ENCODE measurements at places on chromosomes 5 and 9. TPM values are rescaled to one million over a fixed set of nuclear protein-coding genes. Genes with fewer than 3 reads are reported as not detected.

DNA sequence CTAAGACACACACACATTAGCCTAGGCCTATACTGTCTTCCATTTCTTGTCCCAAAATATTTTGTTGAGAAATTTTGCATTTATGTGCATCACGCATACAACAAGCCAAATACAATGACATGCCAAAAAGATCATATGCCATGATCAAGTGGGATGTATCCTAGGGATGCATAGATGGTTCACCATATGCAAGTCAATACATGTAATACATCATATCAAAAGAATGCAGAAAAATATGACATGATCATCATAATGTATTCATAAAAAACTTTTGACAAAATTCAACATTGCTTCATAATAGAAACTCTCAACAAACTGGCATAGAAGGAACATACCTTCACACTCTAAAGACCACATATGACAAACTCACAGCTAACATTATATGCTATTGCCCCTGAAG is 5.8 kb upstream of the FAM81B start:
- no peak for DNase-seq

- peak; percentile 21 for DNase-seq
Measured at GRCh38 chr9:93684806-93685543, 108.6 kb downstream of the PHF2 start.

DNA sequence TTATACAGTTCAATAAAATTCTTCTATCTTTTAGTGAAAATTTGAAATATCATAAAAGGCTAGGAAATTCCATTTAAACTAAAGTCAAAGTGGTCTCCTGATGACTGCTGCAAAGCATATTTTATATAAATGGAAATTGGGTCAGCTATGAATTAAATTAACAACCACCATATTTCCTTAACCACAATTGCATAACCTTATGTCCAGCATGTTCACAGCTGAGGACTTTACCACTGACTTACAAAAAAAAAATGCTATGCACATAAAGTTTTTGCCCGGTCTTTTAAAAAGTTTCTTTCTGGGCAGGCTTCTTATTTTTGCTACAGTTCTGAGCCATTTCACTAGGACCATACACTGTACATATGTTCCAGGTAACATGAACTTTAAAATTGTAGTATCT is 208.6 kb upstream of the RGMB start:
- DNase-seq, result no peak

- no peak for DNase-seq
Measured at GRCh38 chr9:77983320-77983662, 48.3 kb downstream of the GNAQ start.

- DNase-seq, result no peak
Measured at GRCh38 chr5:179182601-179183000, 122.4 kb downstream of the ZNF354C start.

DNA sequence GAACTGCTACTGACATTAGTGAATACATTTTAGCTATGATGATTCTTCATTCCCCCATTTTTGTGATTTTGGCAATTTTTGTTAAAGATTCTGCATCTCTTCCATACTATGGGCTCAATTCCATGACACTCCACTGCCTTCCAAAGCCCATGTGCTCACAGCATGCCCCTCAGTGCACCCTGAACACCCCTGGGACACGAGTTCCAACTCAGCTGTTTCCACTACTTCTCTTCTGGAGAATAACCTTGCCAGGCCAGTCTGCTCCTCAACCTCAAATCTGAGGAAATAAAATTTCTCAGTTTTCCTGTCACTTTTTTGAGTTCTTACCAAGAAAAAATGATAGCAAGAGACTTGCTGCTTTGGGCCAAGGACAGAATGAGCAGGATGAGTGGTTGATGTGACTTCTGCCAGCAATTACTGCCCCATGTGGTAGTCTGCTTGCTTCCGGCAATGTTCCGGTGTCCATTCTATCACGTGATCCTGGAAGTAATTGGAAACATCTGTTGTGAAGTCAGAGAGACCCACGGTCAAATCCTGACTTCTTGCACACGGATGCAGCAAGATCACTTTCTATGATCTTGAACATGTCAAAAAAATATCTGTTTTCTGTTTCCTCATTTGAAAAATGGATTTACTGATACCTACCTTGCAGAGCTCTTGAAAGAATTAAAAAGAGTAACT is 58.3 kb downstream of the EGFLAM start:
- DNase-seq, result peak; percentile 70

DNA sequence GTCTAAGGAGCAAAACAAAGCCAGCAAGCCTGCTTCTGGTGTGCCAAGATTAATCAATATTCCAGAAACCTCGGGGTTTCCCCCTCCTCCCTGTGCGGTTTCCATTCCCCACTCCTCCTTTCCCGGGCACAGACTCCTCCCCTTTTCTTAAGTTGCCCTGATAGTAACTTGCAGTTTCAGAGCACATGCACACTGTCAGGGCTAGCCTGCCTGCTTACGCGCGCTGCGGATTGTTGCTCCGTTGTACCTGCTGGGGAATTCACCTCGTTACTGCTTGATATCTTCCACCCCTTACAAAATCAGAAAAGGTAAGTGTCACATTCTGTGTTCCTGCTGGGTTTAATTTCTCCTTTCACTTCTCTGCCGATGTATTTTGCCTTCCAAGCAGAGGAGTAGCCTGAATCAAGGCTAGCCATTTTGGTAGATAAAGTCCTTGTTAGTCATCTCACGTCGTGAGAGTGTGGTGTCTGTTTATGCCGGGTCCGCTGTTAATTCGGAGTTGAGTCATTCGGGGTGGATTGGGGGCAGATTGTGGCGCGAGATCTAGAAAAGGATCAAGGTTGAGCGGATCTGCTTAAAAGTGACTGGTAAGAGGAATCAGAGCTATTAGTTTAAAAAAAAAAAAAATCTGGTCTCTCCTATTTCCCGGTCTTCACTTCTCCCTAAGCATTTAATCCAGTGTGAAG is at the start of gene SLC1A3:
Gene SLC1A3, plus strand, starts transcription at position 179 of the 686 bp plus-strand sequence. CDS start 1,818 bp downstream, outside the sequence.
- peak; percentile 90 for DNase-seq

- no peak for DNase-seq
Measured at GRCh38 chr5:85205430-85205829, 820.8 kb upstream of the EDIL3 start.

DNA sequence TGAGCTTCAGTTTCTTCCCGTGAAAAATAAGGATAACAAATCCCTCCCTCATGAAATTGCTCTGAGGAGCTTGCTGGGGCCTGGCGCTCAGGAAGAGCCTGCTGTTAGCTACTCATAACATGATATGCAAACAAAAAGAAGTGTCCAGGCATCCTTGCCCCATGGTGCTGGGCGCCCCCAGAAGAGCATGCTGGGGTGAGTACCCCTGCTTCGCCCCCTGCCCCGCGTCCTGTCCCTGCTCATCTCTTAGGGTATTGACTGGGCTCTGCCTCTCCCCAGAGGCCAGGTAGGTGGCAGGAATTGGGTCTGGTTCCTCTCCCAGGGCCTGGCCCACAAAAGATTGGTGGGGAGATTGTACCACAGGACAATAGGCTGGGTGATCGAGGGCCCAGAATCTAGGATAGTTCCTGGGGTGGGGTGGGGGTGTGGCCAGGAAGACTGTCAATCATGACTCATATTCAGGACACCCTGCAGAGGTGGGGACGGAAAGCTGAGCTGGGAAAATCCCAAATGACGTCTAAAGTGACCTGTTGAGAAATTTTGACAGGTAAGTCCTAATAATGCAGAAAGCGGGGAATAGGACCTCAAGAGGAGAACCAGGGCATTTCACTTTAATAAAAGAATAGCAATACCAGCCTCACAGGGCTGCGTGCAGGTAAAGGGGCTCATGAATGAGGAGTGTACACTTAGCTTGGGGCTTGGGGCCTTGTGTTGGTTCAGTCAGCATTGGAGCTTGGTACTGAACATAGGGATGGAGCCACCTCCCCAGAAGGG is 8.9 kb downstream of the PITX1 start:
- DNase-seq, result no peak

DNA sequence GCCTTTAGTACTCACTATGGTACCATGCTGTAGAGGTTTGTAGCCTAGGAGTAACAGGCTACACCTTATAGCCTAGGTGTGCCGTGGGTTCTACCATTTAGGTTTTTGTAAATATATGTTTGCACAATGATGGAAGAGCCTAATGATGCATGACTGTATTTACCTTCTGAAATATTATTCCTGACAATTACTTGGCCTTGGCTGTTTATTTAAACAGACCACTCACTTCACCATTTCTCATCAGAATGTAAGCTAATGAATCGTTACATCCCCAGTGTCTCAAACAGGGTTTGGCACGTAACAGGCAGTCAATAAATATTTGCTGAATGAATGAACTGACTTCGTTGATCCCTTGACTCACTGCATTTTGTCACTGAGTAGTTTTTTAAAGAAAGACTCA is 93.1 kb downstream of the MED27 start:
- no peak for DNase-seq

- peak; percentile 8 for DNase-seq
Measured at GRCh38 chr5:2611659-2612058, 139.8 kb downstream of the IRX2 start.

DNA sequence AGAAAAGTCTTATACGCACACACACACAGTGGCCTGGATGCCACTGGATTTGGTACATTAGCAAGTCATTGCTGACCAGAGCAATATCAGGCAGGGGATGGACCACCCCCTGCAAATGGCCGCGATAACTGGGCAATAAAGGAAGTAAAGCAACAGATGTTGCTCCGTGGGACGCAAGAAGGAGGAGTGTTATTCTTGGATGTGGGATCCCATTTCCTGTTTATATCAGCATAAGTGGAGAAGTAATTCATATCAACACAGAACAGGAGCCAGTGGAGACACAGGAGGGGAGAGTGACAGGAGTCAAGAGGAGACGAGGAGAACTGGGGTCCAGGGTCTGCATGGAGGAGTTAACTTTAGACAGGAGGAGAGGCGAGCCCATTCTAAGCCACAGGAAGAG is 18.4 kb downstream of the RUFY1 start:
- no peak for DNase-seq

GRCh38 chr5:143142596-143143435 is 260.7 kb downstream of the NR3C1 start:
- DNase-seq, result no peak

DNA sequence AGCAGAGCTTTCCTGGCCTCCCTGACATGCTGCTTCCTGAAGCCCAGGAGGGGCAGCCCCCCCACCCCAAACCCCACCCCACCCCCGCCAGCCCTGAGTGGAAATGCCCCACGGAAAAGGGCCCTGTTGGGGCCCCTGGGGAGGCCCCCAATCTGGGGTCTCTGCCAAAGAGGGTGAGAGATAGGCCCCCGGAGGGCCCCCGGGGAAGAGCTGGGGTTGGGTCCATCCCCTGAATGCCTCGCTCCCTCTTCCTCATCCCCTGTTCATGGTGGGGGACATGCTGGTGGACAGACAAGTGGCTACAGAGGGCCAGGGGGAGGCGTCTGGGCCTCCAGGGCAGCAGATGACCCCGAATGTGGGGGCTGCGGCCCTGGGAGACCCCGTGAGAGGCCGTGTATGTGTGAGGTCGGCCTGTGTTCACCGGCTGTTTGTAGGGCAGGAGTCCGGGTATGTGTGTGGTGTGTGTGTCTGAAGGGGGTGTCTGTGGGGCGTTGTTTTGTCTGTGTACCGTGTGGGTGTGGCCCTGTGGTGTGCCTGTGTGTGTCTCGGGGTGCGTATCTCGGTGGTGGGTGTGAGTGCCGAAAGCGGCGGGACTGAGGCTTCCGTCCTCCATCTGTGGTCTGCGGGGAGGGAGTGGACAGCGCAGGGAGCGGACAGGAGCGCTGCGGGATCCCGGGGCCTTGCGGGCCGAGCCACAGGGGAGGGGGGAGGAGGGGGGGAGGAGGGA is 11.3 kb downstream of the C9orf50 start:
- peak; percentile 62 for DNase-seq

GRCh38 chr5:1686016-1686802 is 113.4 kb downstream of the MRPL36 start:
- DNase-seq, result no peak

DNA sequence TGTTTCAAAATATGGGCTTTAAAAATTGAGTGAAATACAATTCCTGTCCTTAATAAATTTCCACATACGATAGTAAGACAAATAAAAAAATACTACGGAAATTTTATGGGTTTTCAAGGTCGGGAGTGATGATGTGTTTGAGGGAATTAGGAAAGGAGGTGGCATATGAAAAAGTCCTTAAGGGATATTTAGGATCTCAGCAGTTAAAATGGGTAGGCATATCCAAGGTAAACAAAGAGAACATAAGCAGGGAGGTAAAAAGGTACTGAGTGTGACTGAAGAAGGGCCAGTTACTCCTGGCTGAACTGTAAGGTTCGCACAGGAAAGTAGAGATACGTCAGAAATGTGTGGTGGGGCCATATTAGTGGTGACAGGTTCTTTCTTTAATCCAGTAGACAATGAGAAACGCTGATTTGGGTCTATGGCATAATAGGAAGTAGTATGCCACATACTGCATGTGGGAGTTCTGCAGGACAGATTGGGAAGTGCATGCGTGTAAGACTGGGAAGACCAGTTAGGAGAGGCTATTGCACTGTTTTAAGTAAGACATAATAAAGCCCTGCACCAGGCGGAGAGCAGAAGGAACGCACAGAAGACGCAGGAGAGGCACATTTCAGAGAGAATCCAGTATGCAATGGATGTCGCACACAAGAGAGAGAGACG is 937 bp upstream of the HMGCR start:
- peak; percentile 84 for DNase-seq

- no peak for DNase-seq
Measured at GRCh38 chr9:112239284-112239683, 64.2 kb upstream of the SUSD1 start.

IFNA5 gene
- 0.28 TPM for total RNA-seq

TAF1L gene
- total RNA-seq, result not detected

ZFP2 gene
- total RNA-seq, result 5.3 TPM

IL9 gene
- not detected for total RNA-seq

BAG1 gene
- total RNA-seq, result 135 TPM

SLC25A46 gene
- 61.5 TPM for total RNA-seq

C5orf58 gene
- not detected for total RNA-seq

REEP2 gene
- total RNA-seq, result 1.1 TPM

C5orf24 gene
- total RNA-seq, result 68.8 TPM

ELAVL2 gene
- 1.7 TPM for total RNA-seq

ZNF883 gene
- 0.74 TPM for total RNA-seq

SMIM32 gene
- total RNA-seq, result not detected

SPEF2 gene
- 73.9 TPM for total RNA-seq
